ENCODE measurements at places on chromosomes 7 and 10.

GRCh38 chr10:80699602-80700039, 161.9 kb downstream of the SH2D4B start:
- peak; percentile 70 for DNase-seq

DNA sequence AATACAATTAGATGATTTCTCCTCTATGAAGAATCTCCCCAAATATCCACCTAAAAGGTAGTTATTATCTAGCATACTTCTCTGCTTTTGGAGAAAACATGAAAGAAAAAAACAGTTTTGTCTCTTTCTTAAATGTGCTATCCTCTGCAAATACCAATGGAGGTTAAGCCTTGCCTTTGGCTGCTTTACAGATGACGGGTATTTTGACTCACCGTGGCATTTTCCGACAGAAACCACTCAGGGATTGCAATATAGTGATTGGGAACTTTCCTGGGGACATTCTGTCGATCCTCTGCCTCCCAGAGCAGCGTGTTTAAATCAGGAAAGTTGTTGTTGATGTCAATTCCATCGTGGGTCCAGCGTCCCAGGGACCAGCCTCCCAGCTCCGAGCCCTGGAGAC, 100.6 kb downstream of the GPR26 start:
- no peak for DNase-seq

- no peak for DNase-seq
Measured at GRCh38 chr7:28413011-28413410, 693 bp downstream of the CREB5 start.

GRCh38 chr10:17805921-17806577, 3.1 kb upstream of the MRC1 start:
- no peak for DNase-seq

GRCh38 chr10:63713191-63714144, 192.3 kb downstream of the REEP3 start:
- DNase-seq, result peak; percentile 67

GRCh38 chr7:28355635-28356319, 56.5 kb upstream of the CREB5 start:
- no peak for DNase-seq

Data from ELR (cell line).